Left hindlimb (tissue), 1 donor: ENCODE measurements at places on chromosomes 3 and 15.

DNA sequence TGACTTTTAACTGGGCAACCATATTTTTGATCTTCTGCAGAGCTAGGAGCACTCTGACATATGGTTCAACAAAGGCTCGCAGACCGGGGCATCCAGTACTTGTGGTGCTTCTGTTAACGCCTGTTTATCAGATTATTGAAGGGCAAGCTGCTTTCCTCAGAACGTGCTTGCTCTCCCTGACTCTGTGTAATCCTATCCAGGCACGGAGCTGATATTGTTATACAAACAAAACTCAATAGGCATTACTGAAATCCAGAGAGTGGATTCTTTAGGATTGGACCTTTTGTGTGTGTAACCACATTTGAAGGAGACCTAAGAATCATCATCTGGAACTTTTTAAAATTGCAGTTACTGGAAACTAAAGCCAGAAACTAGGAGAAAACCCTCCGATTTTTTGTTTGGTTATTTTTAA lies 246.5 kb downstream of the PTPRG start:
- DNase-seq = no peak

DNA sequence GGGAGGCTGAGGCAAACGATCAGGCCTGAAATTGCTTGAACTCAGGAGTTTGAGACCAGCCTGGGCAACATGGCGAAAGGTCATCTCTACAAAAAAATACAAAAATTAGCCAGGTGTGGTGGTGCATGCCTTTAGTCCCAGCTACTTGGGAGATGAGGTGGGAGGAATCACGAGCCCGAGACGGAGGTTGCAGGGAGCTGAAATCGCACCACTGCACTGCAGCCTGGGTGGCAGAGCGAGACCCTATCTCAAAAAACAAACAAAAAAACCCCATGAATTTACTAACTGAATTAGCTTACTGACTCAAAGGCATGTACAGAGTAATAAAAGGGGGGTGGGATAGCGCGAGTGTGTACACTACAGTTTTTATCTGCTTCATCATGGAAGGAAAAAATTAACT lies 19.3 kb downstream of the ARF4 start:
- no peak for DNase-seq

- DNase-seq = no peak
These were observed 116.5 kb downstream of the CMSS1 start for GRCh38 chr3:99933971-99934750.

- DNase-seq = no peak
These were observed 102.6 kb downstream of the ALDH1A2 start for GRCh38 chr15:57962887-57963286.

- peak; percentile 53 for DNase-seq
These were observed 34.8 kb downstream of the COMMD2 start for GRCh38 chr3:149717391-149718056.

DNA sequence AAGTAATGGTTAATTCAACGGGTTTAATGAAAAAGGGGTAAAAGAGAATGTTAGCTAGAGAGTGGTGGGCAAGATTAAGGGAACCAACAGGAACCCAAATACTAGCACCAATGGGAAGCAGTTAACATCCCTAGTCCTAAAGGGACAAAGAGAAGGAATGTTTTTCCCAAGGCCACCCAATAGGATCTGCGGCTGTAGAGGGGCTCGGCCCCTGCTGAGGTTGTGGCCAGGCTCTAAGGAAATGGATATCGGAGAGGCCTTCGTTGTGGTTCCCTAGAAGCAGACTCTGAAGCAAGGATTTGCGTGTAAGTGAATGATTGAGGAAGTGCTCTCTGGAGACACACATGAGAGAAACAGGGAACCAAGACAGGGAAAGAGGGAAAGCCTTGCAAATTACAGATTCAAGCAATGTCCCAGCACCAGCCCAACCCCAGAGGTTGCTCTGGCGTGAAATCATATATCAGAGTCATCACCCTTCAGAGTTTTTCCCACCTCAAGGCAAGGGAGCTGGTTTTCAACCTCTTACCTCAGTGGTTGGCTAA lies 83.6 kb upstream of the TNIK start:
- no peak for DNase-seq

DNA sequence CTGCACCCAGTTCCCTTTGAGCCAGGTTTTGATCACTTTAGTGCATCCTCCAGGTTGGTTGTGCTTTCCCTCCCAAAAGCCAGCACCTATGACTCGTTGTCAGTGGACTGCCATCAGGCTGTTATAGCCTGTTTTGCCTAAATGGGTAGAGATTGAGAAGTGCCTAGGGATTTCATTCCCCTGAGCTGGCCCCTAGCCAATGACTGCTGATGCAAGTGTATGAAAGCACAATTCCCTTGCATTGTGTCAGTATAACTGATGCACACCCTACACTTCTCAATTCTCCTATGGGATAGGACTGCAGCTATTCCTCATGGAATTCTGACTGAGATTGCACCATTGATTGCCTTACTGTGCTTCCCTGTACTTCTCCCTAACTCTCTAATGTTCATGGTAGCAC lies 102.1 kb upstream of the ARPP21 start:
- DNase-seq = no peak

DNA sequence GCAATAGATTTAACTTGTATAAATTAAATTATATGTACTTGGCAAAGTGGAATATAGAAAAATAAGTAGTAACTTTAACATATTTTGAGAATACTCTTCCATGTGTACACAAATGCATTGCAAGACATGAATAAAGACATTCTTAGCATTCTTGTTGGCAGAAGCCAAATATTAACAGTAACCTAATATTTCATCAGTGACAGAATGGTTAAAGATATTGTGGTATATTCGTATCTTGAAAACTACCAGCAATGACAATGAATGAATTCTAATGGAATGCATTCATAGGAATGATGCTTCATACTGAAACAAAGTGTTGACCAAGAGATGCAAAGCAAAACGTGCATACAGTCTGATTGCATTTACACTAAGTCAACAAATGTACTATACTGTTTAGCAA lies 524.7 kb downstream of the GRM7 start:
- no peak for DNase-seq

GRCh38 chr3:53525765-53526703 lies 31.6 kb downstream of the CACNA1D start:
- DNase-seq = peak; percentile 63

DNA sequence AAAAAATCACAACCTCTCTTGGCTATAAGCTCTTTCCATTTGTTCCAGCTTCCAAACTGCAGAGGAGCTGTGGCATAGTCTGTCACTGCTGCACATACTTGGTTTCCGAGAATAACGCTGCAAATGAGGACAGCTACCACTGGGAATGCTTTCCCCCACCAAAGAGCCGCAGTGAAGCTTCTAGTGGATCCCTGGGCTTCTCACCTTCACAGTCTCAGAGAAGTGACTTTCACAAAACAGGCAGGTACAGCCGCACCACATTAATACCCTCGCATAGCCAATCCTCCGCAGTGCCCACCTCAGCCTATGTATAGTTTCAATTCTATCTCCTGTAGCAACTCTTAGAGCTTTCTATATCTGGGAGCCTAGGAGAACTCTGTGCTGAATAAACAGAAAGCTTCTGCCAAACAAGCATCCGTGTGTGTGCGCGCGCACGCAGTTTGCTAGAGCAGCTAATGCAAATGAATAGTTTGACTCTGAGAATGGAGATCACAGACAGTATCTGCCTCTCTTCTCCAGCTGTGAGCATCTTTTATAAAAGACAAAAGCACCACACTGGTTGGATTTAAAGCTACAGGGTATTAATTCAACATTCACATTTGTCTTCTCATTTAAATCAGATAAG lies 81.9 kb upstream of the PLXND1 start:
- DNase-seq = peak; percentile 63

GRCh38 chr15:73745073-73745472 lies 8.1 kb downstream of the INSYN1 start:
- no peak for DNase-seq

DNA sequence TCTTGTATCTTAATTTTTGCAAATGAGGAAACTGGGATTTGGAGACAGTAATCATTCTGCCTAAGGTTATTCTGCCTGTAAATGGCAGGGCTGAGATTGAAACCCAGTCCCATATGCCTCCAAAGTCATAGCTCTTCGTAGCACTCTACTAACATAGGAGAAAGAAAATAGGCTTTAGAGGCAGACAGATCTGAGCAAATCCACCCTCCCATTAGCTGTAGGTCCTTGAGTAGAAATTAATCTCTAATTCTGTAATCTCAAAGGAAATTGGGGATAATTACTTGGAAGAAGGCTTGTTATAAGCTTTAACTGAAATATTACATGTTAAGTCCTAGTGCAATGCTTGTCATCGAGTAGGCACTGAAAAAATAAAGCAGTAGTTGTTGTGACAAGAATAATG lies 252.1 kb upstream of the PEX5L start:
- DNase-seq = no peak

DNA sequence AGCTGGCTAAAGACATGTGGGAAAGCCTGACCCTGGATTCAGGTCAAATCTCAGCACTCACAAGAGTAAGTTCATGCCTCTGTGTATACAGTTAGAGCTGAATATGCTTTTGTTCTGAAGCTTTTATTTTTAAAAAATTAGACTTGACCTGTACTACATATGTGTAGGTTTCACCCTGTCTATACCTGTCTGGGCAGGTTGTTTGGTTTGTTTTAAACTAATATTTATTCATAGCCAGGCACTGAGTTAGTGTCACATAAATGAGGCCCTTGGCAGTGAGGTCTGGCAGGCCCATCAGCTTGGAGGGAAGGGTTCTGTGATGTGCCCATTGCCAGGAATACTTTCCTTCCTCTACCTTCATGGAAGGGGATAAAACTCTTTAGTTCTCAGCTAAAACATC lies 1.9 kb downstream of the DNAJA4 start:
- DNase-seq = no peak

GRCh38 chr3:127286571-127287140 lies 1.2 kb downstream of the PRR20G start:
- no peak for DNase-seq

DNA sequence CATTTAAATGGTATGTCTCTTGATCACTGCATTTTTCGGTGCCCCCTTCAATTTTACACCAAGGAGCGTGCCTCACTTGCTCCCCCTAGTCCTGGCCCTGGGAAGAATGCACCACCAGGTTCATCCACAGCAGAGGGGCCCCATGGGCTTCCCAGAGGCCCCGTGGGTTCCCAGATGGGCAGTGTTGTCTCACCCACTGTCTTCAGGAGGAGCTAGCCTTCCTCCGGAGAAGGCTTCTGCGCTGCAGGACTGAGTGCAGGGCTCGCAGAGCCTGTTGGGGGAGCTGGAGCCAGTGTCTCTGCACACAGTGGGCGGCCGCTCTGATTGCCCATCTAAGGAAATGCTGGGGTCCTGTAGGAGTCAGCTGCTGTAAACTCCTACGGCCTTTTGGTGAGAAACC lies 45.9 kb downstream of the POLR2M start:
- peak; percentile 49 for DNase-seq

DNA sequence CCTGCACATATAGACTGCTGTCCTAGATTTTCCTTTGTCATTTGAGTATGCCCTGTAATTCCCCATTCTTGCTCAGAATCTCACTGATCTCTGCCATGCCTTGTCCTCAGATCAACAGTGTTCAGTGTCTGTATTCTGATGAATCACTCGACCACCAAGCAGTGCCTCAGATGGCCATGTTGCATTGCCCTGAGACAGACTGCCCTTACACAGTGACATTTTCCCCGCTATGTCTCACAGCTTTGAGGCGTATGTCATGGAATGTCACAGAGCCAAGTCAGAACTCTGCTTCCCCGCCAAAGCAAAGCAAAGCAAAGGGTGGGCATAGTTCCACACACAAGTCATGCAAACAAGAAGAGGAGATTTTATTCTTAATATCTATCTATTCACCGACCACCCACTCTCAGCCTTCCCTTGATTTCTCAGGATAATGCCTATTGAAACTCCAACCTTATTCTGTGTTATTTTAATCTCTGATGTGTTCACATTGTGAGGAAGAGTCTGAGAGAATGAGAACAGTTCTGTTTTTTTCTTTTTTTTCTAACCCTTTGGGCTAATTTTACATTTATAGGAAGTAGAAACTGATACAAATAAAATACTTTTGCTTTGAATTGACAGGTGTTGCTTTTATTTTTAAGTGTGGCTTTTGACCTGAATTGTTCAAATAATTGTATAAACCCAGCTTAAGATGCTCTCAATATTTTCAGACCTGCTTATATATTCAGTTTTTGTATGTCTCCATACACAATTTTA lies 16.9 kb upstream of the PSMD6 start:
- DNase-seq = no peak
